ENCODE measurements at places on chromosomes 7 and 10.
A peak's percentile ranks its signal among the peaks of the same experiment; 100 is the strongest.

- DNase-seq, result no peak
Measured at GRCh38 chr10:944034-944831, 12.7 kb upstream of the LARP4B start.

DNA sequence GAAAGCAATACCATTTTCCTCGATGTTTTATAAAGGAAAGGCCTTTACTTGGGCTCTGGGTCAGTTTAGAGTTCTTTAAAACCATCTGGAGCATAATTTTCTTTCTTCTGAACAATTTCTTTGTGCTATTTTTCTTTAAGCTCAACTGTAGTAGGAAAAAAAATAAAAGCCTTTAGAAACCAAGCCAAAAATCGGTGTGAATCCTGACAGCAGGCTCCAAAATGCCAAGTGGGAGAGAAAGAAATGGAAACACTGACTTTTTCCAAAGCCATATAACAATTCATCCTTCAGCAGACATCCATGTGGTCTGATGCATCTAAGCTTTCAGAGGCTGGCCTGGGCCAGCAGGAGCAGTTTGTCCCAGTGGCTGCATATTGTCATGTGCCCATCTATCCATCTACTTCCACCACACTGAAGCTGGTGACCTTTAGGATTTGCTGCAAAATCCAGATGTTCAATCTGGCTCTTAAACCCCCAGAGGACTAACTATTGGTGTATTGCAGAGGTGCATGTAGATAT lies 23.0 kb upstream of the ITPRID1 start:
- no peak for DNase-seq

DNA sequence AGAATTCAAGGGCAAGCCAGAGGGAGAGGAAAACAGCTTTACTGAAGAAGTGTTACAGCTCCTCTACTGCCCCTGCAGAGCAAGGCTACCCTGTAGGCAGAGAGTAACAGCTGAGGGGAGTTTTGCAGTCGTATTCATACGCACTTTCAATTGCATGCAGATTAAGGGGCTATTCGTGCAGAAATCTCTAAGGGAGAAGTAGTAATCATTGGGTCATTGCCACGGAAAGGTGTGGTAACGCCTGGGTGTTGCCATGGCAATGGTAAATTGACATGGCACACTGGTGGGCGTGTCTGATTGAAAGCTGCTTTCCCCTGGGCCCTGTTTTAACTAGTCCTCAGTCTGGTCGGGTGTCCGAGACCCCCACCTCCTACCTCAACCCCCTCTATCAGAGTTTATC lies 227.2 kb downstream of the NSUN6 start:
- no peak for DNase-seq

- no peak for DNase-seq
Measured at GRCh38 chr7:65910237-65910636, 37.4 kb downstream of the VKORC1L1 start.

- DNase-seq, result no peak
Measured at GRCh38 chr7:3605222-3605621, 304.2 kb downstream of the SDK1 start.

DNA sequence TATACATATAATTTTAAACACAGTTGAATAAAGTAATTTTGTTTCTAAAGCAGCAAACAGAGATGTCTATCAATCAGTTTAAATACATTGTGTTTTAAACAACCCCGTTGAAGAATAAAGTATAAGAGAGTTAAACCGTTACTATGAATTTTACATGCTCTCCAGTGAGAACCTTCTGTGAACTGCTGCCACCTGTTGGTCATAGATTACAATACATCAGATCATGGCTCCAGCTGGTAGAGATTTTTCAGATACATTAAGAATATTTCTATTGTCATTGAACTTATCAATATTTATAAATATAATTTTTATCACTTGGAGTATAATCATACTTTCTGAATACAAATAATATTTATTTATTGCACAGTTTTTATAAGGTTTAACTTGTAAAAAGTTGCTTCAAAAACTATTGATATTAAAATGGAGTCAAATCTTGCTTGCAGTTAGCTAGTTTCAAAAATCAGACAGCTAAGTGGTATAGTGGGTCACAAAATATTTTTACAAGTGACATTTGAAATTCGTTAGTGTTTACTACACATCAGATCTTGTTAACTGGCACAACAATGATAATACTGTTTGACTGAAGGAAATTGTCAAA lies 561.2 kb upstream of the PHF14 start:
- no peak for DNase-seq

DNA sequence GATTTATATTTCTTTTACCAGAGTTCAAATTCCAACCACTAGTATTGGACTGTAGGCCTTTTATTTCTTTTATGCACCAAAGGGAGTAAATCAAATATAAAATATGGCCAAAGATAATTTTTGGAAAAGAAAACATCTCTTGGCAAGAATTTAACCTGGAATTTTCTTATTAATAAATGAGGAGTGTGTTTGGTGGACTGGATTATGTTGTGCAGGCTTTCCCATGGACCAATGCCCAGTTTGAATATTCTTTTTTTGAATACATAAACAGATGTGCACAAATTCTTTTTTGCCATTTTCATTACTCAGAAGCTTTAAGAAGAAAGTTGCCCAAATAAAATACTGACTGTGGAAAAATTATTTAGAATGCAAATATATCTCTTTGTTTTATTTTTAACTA lies 22.1 kb upstream of the PRKG1 start:
- no peak for DNase-seq

GRCh38 chr10:74976565-74976964 lies 134.9 kb upstream of the SAMD8 start:
- no peak for DNase-seq

DNA sequence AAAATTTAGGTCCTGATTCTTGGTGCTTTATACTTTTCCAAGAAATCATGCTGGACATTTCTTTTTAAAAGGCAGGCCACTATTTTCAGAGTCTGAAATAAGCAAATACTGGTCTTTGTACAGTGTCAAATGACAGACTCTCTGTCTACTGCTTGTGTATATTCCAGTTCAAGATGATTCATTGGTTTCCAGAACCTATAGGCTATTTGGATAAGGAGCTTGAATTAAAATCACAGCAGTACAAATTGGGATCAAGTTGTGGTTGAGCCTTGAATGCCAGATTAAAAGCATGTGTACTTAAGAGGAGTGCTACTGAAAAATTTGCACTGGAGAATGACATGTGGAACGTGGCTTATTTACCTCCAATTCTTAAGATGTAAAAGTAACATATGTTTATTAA lies 10.7 kb downstream of the KMT2E start:
- DNase-seq, result no peak

- no peak for DNase-seq
Measured at GRCh38 chr7:29071203-29071874, 75.0 kb downstream of the CPVL start.

GRCh38 chr7:48102530-48102929 lies 13.5 kb downstream of the UPP1 start:
- DNase-seq, result no peak

GRCh38 chr7:4167385-4167910 lies 514.6 kb upstream of the FOXK1 start:
- DNase-seq, result no peak

GRCh38 chr10:44071479-44071878 lies 313.4 kb downstream of the CXCL12 start:
- DNase-seq, result no peak

DNA sequence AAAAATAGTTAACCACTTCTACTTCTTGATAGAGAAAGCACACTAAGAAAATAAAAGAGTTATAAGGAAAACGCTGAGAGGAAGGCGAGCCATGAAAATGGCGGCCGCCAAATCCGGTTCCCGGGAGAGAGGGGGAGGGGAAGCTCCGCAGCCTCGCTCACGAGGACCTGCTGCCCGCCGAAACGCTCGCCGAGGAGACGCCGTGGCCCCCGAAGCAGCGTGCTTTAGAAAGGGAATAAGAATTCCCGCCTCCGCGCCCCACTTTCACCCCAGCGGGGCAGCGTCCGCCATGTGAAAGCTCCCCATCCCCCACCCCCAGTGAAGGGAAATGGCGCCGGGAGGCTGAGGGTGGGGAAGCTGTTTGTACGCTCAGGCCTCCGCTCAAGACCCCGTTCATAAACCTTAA lies 505 bp downstream of the HNRNPA2B1 start:
- DNase-seq, result peak; percentile 96

GRCh38 chr10:36116731-36117130 lies 474.6 kb upstream of the FZD8 start:
- DNase-seq, result no peak

GRCh38 chr7:155959894-155960293 lies 147.6 kb upstream of the SHH start:
- DNase-seq, result no peak

DNA sequence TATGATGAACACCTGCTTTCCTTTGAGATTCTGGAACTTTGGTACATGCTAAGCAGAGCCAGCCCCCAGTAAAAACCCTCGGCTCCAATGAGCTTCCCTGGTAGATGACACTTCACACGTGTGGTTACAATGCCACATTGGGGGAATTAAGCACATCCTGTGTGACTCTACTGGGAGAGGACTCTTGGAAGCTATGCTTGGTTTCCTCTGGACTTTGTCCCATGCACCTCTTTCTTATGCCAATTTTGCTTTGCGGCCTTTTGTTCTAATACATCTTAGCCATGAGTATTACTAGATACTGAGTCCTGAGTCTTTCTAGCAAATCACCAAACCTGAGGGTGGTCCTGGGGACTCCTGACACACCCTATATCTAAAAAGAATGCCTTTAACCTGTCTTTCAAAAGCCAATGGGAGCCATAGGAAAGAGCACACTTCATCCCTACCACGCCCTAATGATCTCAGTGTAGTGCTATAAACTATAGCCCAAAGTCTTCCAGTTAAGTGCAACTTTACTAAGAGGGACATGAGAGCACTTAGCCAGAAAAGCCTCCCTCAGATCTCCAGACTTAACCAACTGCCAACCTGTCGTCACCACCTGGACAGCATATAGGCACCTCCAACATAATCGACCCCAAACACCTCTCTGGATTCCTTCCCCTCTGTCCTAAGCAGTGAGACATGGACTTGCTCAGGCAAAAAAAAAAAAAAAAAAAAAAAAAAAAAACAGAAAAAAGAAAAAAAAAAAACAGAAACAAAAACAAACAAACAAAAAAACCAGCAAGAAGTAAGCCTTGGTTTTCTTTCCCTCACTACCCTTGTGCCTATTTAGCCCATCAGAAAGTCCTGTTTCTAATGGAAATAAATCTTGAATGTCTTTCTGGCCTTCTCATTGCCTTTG lies 37.4 kb downstream of the CCDC6 start:
- no peak for DNase-seq

GRCh38 chr10:6140965-6141295 lies 52.1 kb downstream of the RBM17 start:
- no peak for DNase-seq

DNA sequence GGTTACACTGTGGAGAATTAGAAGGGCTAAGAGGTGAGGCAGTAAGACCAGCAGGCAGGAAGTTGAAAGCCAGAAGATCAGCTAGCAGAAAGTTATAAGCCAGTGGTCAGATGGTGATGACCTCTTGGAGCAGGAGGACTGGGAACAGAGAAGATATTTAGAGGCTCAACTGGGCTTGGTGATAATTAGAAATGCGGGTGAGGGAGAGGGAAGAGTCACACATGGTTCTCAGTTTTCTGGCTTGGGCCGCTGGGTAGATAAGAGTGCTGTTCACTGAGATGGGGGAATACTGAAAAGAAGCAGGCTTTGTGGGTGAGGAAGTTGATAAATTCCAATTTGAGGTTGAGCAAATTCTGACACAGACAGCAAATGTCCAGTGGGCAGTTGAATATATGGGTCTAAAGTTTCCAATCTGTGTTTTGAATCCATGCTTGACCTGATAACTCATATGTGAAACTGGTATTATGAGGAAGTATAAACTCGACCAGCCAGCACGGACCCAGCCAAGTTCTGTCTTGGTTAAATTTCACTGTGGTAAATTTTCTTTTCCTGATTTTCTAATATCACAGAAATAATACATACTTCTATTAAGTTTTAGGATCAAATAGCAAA lies 22.7 kb downstream of the LSMEM1 start:
- no peak for DNase-seq

DNA sequence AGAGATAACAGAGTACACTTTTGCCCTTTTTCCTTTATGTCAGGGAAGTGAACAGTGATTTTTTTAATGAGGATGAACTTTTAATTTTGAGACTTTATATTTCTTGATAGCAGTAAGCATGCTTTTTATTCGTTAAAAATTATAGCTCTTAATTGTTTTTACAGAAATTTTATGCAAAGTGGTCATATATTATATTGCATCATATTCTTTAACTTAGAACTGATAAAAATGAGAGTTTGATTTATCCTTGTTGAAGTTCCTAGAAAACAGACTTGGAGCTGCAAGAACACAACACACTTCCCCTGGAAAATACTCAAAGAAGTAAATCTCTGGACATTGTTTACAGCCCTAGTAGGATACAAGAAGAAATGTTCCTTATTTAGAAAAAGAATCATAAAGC lies 21.2 kb upstream of the MINDY3 start:
- no peak for DNase-seq

DNA sequence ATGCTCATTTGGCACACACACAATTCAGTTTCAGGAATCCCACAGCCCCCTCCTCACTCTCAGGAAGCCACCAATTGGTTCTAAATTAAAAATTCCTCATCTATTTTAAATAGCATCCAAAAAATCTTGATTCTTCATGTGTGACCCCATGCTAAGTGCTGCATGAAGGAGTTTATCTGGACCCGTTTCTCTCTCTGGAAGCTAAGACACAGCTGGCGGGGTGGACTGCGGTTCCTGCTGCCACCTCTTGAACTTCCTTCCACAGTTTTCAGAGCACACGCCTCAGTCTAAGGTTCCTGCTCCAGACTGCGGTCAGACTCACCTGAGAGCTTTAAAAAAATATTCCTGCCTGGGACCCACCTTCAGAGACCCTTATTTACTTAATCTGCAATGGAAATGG lies 34.5 kb downstream of the LYZL1 start:
- no peak for DNase-seq

DNA sequence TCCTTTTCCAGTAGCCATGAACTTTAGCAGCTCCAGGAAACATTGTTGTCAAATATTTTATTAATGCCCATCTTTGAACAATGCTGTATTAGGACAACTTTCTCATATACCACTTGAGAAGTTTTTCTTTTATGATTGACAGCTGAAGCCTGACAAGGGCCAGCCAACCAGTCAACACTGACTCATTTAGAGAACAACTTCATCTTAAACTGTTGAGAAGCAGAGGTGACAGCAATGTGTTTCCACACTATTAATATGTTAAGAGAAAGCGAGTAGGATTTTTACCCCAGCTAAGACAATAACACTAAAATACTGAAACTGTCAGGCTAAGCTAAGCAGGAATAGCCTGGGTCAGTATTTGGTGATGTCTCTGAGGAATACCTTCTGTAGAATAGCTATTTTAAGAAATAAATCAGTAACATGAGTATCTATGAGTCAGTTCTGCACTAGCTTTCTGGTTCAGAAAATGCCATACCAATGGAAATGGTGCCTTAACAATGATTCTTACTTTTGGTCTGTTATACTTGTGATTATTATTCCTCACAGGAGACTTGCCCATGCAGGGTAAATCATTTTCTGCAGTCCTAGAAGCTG lies 168.8 kb upstream of the POT1 start:
- no peak for DNase-seq
